ENCODE measurements at places on chromosomes 7 and 10.

DNA sequence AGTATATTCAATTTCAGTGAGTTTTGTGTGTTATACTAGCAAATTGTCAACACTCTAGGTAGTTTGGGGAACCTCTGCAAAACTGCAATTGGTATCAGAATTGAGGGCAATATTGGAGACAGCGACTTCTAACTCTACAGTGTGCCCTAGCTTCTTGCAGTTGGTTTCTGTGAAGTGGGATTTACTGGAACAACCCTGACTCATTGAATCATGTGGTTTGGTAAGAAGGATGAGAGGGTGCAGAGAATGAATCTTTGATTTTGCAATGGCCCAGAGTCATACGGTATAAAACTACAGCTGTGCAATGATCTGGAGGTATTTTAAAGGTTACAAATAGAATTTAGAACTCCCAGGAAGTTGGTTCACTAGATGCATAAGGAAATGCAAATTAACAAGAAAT lies 129.1 kb upstream of the PPP1R3A start:
- no peak for DNase-seq

DNA sequence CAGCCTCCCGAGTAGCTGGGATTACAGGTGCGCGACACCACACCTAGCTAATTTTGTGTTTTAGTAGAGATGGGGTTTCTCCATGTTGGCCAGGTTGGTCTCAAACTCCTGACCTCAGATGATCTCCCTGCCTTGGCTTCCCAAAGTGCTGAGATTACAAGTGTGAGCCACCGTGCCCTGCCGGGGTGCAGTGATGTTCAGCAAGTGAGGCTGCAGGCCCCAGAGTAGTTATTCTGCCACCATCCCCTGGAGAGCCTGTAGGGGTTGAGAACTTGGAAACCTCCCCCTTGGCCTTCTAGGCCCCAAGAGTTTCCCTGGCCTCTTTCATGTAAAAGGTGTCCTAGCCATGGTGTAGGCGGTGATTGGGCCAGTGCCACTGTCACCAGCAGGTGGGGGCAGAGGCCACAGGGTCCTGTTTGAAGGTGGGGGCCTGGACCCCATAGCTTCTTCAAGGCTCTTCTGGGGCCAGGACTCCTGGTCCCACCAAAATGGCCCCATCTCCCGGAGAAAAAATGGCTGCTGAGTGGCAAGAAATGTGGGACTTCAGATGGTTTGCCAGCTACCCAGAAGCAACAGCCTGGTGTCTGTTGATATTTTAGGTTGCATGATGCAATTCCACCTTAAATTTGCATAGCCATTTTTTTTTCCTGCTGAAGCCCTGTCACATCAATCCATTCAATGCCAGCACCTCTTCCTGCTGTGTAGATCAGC lies 25.5 kb upstream of the INMT start:
- no peak for DNase-seq

DNA sequence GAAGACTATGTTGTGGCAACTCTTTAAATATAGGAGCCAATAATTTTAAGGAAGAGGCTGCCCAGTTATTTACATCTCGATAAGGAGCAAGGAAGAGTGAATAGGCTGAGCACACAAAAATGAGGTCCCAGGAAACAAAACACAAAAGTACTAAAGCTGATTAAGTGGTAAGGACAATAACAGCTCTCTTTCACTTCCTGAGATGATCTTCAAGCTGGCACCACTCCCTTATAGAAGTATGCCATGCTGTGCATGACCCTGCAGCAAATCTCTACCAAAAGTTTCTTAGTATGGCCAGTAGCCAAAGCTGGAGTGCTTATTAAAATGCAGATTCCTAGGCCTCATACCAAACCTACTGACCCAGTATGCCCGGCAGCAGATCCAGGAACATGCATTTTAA lies 39.7 kb downstream of the CADPS2 start:
- DNase-seq, result no peak

- no peak for DNase-seq
Measured at GRCh38 chr10:75283671-75284470, 48.1 kb upstream of the COMTD1 start.

DNA sequence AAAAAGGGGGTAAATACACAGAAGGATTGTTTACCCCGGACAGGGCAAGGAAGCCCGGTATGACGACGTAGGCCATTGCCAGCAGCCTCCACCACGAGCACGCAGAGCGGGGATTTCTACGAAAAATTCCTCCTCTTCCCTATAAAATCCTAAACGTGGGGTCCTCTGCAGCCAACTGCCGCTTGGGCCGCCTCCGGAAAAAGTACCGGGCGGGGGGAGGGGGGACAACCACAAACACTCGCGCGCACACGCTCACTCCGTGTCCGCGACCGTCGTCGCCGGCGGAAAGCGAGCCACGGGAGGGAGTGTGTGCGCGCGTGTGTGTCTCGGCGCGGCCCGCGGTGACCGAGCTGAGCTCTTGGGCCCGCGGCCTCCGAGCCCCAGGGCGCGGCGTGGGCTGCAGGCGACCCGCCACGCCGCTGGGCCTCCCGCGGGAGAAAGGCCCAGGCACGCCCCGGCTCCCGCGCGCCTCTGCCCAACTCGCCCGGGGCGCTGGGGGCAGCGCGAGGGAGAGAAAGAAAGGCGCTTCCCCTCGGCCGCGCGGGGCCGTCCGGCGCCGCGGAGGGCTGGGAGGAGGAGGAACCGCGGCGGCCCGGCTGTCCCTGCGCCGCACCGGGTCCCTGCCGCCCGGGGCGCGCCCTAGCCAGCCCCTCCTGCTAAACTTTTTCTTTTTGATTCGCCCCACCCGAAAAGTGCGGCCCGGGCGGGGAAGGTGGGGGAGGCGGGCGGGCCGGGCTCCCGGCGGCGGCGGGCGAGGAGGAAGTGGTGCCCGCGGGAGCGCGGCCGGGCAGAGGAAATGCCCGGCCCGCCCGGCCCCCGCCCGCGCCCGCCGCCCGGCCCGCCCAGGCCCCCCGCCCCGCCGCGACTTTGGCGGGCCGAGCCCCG lies 1.5 kb downstream of the CTBP2 start:
- peak; percentile 73 for DNase-seq

- no peak for DNase-seq
Measured at GRCh38 chr10:94546901-94547185, 1.3 kb downstream of the HELLS start.

DNA sequence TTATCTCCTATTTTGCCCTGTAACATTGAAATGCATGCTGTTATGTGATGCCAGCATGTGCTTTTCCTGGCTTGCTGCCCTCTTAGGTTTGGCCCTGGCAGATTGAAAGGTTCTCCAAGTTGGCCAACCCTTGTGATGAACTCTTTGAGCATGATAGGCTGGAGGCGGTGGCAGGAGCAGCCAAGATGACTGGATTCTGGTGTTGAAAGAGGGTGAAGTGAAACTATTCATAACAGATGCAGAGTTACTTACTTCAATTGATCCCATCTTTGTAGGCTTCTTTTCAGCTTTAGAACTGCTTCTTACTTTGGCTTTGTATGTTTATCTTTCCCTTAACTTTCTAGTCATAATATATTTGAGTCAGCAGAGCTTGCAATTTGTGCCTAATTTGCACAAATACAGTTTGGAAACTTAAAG lies 57.6 kb downstream of the BICC1 start:
- no peak for DNase-seq

GRCh38 chr7:32150589-32150988 lies 80.4 kb upstream of the PDE1C start:
- DNase-seq, result no peak

GRCh38 chr7:142785841-142786250 lies 15.1 kb downstream of the PRSS2 start:
- DNase-seq, result no peak

- DNase-seq, result no peak
Measured at GRCh38 chr10:85593226-85593772, 773.3 kb downstream of the GRID1 start.

DNA sequence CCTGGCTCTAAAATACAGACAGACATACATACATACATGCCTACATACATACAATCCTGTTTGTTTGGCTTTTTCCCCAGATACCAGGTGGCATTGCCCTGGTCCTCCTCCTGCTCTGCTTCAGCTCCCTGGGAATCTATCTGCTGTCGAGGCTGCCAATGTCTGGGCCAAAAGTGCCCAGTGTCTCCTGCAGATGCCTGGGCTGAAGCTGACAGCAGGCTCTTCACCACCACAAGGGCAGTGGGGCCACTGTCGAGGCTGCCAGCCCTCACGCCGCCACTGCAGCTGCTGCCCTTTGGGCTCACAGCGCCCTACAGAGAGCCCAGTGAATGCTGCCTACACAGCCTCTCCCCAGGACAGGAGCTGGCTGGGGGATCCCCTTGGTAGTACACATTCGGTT lies 18.0 kb upstream of the STN1 start:
- DNase-seq, result no peak

- no peak for DNase-seq
Measured at GRCh38 chr7:51376420-51377092, 59.9 kb upstream of the COBL start.

DNA sequence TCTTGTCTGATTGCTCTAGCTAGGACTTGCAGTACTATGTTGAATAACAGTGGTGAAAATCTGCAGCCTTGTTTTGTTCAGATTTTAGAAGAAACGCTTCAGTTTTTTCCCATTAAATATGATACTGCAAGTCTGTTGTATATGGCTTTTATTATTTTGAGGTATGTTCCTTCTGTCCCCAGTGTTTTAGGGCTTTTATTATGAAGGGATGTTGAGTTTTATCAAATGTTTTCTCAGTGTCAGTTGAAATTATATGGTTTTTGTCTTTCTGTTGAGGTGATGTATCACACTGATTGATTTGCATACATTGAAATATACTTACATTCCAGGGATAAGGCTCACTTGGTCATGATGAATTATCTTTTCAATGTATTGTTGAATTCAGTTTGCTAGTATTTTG lies 60.5 kb upstream of the HELLS start:
- DNase-seq, result no peak

DNA sequence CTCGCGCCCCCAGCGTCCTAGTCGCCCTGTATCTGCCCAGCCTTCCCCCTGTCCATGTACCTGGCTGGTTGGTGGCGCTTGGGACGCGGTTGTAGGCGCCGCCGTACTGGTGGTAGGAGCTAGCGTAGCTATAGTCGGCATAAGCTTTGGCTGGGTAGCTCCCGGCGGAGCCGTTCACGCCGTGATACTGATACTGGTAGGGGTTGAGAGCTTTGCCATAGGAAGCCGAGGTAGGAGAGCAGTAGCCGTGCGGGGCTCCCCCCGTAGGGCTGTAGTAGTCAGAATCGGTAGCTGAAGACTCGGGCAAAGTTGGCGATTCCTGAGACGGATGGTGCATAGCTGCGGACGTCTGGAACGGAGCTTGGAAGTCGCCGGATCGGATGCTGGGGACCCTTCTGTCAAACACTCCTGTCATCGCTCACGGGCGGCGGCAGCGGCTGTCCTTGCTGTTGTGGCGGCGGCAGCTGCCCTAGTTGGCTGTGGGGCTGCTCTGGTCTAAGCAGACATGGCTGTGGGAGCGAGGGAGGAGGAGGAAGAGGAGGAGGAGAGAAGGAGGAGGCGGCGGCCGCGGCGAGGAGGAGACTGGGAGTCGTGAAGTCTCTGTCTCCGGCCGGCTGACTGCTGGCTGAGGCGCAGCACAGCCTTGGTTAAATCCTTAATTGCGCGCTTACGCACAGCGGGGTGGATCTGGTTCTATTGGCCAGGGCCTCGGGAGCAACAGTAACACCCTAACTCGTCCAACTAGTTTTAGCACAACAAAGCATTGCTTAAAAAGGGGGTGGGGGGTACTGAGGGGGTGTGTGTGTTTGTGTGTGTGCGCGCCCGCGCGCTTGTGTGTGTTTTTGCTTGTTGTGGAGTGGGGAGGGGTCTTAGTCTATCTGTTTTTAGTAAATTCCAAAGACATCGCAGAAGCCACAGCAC lies at the start of gene DLX5:
Gene DLX5, minus strand, starts transcription at position 623 of the 921 bp plus-strand sequence. Its CDS starts 208 bp downstream, at position 415.
- DNase-seq, result no peak

GRCh38 chr7:145511004-145511403 lies 605.6 kb upstream of the CNTNAP2 start:
- DNase-seq, result no peak

DNA sequence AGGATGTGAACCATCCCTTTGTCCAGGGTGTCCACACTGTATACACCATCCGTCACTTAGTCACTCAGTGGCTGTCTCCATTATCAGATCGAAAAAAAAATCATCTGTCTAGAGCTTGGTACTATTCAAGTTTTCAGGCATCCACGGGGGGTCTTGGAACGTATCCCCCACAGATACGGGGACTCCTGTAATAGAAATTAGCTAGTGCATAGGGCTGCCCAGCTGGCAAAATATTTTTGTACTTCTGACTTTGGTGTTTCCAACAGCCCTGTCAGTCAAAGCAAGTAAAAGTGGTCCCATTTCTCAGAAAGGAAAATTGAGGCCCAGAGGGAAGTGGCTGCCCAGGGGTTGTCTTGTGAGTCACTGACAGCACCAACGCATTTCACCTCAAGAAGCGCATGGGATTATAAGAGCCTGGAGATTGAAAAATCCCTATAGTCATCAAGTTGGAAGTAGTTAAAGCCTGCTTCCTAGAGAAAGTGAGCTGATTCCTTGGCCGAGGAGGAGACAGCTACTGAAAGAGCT lies 52.1 kb upstream of the SLC29A3 start:
- DNase-seq, result no peak

- DNase-seq, result no peak
Measured at GRCh38 chr7:101936611-101937231, 119.3 kb downstream of the CUX1 start.

GRCh38 chr7:134457210-134457609 lies 1.7 kb downstream of the AKR1B1 start:
- no peak for DNase-seq

DNA sequence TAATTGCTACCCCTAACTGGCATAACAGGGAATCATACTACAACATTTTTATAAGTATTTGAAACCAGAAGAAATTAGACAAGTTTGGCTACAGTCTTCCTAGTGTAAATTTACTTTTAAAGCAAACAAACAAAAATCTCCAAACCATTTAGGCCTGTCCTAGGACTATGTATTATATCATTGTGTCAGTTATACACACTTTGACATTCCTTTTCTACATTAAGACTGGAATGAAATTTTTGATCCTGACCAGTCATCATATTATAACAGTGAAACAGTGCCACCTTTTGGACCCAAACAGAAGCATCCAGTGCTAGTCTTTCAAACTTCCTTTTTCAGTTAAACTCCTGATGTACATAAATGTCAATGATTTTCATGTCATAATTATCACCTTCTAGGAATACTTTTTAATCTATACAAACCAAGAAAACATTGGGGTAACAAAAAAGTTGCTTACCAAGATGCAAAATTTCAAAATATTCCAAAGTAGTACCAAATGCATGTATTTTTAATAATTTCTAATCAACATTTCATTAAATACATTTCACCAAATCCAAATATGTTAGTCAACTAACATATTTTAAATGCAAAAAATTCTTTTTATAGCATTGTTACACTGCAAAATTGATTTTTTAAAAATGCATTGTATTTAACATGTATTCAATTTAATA lies 75.7 kb downstream of the IMMP2L start:
- DNase-seq, result peak; percentile 54

- DNase-seq, result no peak
Measured at GRCh38 chr7:88368686-88369085, 62.0 kb upstream of the STEAP4 start.

GRCh38 chr7:138891446-138891810 lies 89.8 kb downstream of the KIAA1549 start:
- no peak for DNase-seq

Measured in KBM-7 (cell line).